ENCODE measurements at places on chromosomes 3 and 15. TPM values are rescaled to one million over a fixed set of nuclear protein-coding genes. Genes with fewer than 3 reads are reported as not detected.
A peak's percentile ranks its signal among the peaks of the same experiment; 100 is the strongest.

Gene SMCO1
- not detected for total RNA-seq

Gene ISL2
- total RNA-seq: not detected

DNA sequence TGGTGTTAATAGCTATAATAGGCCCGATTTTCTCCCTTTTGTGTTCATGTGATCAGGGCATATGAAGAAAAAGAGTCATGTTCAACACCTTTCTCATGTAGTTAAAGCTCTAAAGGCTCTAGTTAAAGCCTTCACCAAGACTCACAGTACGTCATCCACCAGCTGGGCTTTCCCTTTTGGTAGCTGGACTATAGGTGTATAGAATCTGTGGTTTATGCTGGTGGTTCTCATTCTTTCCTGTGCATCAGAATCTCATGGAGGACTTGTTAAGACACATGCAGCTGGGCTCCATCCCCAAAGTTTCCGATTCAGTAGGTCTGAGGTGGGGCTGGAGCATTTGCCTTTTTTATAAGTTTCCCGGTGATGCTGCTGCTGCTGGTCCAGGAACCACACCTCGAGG, 31.0 kb downstream of the CFAP91 start:
- ATAC-seq: peak; percentile 31

- no peak for ATAC-seq
Observed at GRCh38 chr3:166688665-166689064, 691.4 kb downstream of the ZBBX start.

DNA sequence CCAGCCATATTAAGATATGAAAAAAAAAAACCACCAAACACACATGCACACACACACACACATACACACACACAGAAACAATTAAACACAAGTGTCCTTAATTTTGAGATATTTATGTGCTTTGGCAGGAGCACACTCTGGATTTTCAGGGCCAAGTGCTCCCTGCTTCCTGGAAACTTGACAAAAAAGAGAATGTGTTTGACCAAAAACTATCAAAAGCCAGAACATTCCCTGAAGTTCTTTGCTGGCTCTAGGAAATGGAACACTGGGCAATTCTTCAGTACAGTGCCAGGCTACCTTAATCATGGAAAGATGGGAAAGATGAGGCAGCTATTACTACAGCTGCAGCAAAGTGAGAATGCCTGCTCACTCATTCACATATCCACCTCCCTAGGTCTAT, 44.6 kb downstream of the P3H2 start:
- ATAC-seq: no peak

GRCh38 chr3:34683851-34684250, 885.4 kb downstream of the PDCD6IP start:
- ATAC-seq: no peak

- ATAC-seq: no peak
Observed at GRCh38 chr3:74347563-74348268, 266.7 kb downstream of the CNTN3 start.

Data from activated T-helper 17 cell treated with anti-CD3 and anti-CD28 coated beads, Interleukin-2, amount 50 U/mL, for 72 hours (primary cell).